ENCODE measurements at places on chromosomes 1 and 21. TPM values are rescaled to one million over a fixed set of nuclear protein-coding genes. Genes with fewer than 3 reads are reported as not detected.

The TNFRSF1B gene
- not detected for total RNA-seq

The GNAT2 gene
- total RNA-seq: not detected

The ANGPTL3 gene
- not detected for total RNA-seq

The ZBTB48 gene
- total RNA-seq: 15.6 TPM

The CD164L2 gene
- total RNA-seq: not detected

The PTCH2 gene
- 0.12 TPM for total RNA-seq

The ZNF648 gene
- total RNA-seq: not detected

The NR1I3 gene
- not detected for total RNA-seq

The BRDT gene
- total RNA-seq: not detected

The SDHB gene
- total RNA-seq: 314 TPM

The RIPK4 gene
- 12.3 TPM for total RNA-seq

The OR4F29 gene
- not detected for total RNA-seq

The FMN2 gene
- total RNA-seq: 19.8 TPM

The NMNAT1 gene
- 7.6 TPM for total RNA-seq

The SLAMF9 gene
- 0.60 TPM for total RNA-seq

The CHD5 gene
- not detected for total RNA-seq

The NFASC gene
- total RNA-seq: 6.0 TPM

The EPHB2 gene
- total RNA-seq: 1.4 TPM

The CD5L gene
- total RNA-seq: 0.12 TPM

The TPTE gene
- 3.1 TPM for total RNA-seq

The ITLN2 gene
- not detected for total RNA-seq

The ZDHHC18 gene
- 11.1 TPM for total RNA-seq

The GSTM2 gene
- total RNA-seq: 17.6 TPM

The GBP6 gene
- not detected for total RNA-seq

The HJV gene
- total RNA-seq: not detected

The MYOM3 gene
- total RNA-seq: under 0.01 TPM

The RIMKLA gene
- total RNA-seq: 0.88 TPM

The FCER1A gene
- total RNA-seq: not detected

The IRF6 gene
- 0.20 TPM for total RNA-seq

The KCNJ9 gene
- total RNA-seq: not detected

The IFNLR1 gene
- 11.7 TPM for total RNA-seq

The H6PD gene
- total RNA-seq: 10.2 TPM

The XKR8 gene
- 0.72 TPM for total RNA-seq

The PLA2G2A gene
- not detected for total RNA-seq

The C1orf53 gene
- 2.6 TPM for total RNA-seq

The CRYAA gene
- not detected for total RNA-seq

The HIVEP3 gene
- total RNA-seq: 5.4 TPM

The OR2M2 gene
- not detected for total RNA-seq

The OR10J4 gene
- total RNA-seq: not detected

The BATF3 gene
- total RNA-seq: 0.88 TPM

The JMJD4 gene
- total RNA-seq: 10.9 TPM

The U2AF1 gene
- total RNA-seq: 24.7 TPM

The PLA2G4A gene
- total RNA-seq: 5.6 TPM

The C1orf94 gene
- total RNA-seq: 0.68 TPM

The ELF3 gene
- total RNA-seq: not detected
